ENCODE measurements at places on chromosomes 7 and 10.

- no peak for DNase-seq
Measured at GRCh38 chr10:34954142-34954541, 136.0 kb downstream of the CUL2 start.

- no peak for DNase-seq
Measured at GRCh38 chr7:158067931-158068482, 519.6 kb downstream of the PTPRN2 start.

- peak; percentile 25 for DNase-seq
Measured at GRCh38 chr10:70816220-70816894, 609 bp downstream of the SGPL1 start.

DNA sequence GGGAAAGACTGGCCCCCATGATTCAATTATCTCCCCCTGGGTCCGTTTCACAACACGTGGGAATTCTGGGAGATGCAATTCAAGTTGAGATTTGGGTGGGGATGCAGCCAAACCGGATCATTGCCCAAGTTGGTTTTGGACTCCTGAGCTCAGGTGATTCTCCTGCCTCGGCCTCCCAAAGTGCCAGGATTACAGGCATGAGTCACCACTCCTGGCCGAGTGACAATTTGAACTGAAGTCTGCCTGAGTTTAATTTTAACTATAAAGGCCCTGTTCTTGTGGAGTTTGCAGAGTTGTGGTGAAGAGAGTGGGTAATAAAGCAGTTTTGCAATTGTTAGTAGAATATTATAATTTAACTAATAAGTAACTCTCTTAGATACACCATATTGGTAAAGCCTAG is 78.3 kb downstream of the GALNT17 start:
- no peak for DNase-seq

- no peak for DNase-seq
Measured at GRCh38 chr7:98500764-98501163, 99.9 kb upstream of the BAIAP2L1 start.

- no peak for DNase-seq
Measured at GRCh38 chr7:151871904-151872303, 5.0 kb downstream of the PRKAG2 start.

DNA sequence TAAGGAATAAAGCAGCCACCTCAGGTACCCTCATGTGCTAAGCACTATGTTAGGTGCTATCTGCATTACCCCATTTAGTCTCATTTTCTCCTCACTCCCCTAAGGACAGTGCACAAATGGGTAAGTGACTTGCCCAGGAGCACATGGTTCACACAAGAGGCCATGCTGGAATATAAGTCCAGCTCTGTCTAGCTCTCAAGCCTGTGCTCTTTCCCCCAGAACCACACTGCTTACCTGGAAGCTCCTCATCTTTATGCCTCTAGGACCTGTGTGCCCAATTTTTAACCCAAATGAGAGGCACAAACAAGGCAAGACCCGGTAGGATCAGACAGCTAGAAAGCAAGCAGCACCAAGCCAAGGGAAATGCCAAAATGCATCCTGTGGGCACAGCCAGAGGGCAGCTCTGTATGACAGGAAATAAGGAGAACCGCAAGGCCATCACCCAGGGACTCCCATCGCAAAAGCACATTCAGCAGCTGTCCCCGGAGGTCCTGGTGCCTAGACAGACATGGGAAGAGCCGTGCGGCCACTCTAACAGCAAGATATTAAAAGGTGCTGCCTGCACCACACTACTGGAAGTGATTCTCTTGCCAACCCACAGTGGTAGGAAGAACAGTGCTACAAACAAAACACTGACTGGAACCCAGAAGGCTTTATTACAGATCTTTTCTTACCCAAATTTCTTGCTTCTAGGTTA is 88.1 kb downstream of the GSAP start:
- DNase-seq, result no peak

DNA sequence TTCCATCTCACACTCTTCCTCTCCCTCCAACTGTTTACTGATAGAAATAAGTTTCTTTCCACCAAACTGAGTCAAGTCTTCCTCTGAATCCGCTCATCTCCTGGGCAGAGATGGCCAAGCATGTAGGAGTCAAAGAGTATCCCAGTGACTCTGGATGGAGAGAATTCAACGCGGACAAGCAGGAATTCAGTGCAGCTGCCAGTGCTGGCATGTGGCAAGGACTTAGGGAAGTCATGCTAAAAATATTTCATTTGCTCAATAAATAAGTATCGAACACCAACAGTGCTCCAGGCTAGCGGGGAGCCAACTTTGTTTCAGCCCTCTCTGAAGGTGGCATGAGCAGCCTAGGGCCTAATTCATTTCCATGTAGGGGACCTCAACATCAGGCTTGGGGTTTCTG is 351.6 kb upstream of the ZMIZ1 start:
- DNase-seq, result no peak

- DNase-seq, result no peak
Measured at GRCh38 chr7:75984130-75985008, 10.0 kb downstream of the TMEM120A start.

DNA sequence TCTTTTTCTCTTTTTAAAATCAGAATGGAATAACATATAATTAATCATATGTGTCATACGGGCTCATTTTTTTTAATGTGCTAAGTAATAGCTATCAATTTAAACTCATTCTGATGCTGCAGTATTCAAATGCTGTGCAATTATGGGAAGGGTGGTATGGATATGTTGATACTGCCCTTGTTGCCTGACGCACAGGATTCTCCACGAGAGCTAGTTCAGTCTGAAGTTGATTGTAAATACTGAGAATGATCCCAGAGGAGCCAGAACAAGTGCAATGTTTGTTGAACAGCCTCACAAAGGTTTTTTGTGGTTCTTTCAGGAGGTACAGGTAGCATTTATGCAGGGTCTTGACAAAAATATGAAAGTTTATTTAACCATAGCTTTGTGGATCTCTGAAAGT is 13.4 kb downstream of the NPY start:
- DNase-seq, result no peak

DNA sequence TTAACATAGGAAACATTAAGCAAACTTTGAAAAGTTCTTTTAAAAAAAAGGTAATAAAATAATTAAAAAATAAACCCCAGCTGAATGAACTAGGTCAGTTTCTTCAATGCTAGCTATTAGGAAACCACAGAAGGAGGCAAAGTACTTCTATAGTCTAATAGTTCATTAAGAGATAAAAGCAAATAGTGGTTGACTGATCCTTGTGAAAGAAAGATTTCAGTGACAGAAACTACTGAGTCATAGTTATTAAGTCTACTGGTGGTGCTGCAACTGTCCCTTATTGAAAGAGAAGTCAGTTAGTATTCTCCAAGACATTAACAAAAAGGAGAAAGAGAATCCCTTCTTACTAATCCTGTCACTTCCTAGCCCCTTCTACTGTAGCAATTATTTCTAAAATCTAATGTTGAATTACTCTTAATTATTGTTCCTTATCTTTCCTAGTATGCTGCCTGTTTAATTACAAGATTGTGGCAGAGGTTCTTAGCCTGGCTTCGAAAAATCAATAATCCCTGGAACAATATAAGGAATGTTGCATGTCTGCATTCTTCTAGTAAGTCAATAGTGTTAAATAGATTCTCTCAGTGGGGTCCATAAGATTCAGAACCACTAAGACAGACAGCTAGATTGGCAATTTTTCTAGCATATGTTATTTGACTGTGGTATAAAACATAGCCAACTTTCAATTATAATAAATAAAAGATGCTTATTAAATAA is 18.2 kb downstream of the TCTN3 start:
- no peak for DNase-seq

DNA sequence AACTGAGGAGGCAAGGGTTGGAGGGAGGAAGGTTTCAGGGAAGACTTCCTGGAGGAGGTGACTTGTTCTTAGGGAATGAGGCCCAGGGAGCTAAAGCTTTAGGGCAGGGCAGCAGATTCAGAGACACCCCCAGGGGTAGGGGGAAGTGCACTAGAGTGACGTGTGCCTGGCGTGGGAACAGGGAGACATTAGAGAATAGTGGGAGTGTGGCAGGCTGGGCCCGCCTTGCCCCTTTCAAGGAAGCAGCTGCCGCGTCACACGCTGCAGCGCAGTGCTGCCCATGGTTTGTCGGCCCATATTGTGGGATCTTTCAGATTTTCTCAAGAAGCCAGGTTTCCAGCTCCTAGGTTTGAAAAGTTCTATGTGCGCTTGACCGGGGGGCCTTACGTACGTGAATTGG is 139.4 kb downstream of the LHPP start:
- DNase-seq, result no peak

DNA sequence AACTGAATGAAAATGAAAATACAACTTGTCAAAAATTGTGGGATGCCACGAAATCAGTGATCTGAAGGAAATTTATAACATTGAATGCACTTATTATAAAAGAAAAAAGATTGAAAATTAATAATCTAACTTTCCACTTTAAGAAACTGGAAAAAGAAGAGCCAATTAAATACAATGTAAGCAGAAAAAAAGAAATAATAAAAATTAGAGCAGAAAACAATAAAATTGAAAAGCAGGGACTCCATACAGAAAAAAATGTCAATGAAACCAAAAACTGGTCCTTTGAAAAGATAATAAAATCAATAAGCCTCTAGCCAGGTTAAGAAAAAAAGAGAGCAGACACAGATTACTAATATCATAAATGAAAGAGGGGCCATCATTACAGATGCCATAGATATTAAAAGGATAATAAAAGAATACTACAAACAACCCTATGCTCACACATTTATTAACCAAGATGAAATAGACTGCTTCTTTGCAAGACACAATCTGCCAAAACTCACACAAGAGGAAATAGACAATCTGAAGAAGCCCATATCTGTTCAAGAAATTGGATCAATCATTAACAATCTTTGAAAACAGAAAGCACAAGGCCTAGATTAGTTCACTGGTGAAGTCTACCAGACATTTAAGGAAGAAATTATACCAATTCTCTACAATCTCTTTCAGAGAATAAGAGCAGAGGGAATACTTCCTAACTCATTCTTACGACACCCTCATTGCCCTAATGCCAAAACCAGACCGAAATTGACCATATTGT is 233.8 kb upstream of the NEBL start:
- DNase-seq, result no peak

- DNase-seq, result no peak
Measured at GRCh38 chr10:25972631-25973030, 38.6 kb downstream of the MYO3A start.

DNA sequence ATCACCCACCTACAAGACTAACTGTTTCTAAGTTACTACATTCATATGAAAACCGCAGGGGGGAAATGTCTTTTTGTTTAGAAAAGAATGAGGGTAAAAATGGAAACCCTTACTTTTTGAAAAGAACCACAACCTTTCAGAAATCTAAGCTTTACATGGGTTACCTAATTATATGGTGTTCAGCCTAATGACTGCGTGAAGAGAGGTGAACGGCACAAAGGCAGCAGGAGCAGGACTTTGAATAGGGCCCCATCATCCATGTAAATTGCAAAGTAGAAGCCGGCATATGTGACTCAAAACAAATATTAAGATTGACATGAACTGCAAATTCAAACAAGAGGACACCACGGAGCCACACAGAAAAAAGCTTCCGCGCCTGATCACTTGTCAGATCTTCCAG is 25.1 kb downstream of the NEBL start:
- no peak for DNase-seq

- no peak for DNase-seq
Measured at GRCh38 chr10:46220872-46221538, 65.8 kb upstream of the ANTXRL start.

Data from anterior cingulate cortex (tissue), 58 donors.